Stimulated activated CD4-positive, alpha-beta T cell treated with anti-CD3 and anti-CD28 coated beads, Interleukin-2, amount 100 ng/mL, for 4 hours (primary cell): ENCODE measurements at places on chromosomes 7 and 10.
A peak's percentile ranks its signal among the peaks of the same experiment; 100 is the strongest.

DNA sequence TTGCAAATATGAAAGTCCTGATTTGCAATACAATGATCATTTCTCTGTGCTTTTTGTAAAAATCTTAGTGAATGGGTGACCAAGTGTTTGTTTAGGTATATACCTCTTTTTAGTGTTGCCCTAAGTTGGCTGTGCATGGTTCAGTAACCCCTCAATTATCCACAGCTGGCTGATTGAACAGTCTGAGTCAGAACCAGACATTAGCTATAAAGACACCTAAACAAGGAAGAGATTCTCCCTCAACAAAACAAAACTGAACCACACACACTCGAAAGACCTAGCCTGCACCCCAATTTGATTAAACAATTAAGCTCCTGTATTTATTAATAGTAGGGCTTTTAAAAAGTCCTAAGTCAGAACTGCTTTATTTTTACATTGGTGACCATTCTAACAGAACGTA, 2.8 kb downstream of the RSBN1L start:
- DNase-seq: no peak

DNA sequence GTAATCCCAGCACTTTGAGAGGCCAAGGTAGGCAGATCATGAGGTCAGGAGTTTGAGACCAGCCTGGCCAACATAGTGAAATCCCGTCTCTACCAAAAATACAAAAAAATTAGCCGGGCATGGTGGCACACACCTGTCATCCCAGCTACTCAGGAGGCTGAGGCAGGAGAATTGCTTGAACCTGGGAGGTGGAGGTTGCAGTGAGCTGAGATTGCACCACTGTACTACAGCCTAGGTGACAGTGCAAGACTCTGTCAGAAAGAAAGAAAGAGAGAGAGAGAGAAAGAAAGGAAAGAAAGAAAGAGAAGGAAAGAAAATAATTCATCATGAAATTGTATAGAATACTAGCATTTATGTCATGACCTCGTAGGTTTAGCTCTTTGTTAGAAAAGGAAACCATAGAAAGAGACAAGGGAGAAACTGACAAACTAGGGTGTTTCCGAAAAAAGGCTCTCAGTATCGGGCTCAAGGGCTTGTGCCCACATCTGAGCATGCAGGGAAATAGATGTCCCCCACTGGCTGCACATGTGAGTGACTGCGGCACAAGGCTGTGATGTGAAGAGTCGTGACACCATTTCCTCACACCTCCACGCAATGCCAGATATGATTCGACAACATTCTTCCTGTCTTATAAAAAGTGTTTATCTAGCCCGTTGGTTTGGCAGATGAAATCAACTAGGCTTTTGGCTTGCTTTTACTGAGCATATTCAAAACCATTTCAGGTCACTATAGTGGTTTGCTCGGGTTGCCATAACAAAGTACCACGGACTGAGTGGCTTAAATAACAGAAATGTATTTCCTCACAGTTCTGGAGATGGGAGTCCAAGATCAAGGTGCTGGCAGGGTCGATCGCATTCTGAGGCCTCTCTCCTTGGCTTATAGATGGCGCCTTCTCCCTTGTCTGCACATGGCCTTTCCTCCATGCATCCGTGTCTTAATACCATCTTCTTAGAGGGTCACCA, 2.0 kb downstream of the SRGN start:
- peak; percentile 61 for DNase-seq

DNA sequence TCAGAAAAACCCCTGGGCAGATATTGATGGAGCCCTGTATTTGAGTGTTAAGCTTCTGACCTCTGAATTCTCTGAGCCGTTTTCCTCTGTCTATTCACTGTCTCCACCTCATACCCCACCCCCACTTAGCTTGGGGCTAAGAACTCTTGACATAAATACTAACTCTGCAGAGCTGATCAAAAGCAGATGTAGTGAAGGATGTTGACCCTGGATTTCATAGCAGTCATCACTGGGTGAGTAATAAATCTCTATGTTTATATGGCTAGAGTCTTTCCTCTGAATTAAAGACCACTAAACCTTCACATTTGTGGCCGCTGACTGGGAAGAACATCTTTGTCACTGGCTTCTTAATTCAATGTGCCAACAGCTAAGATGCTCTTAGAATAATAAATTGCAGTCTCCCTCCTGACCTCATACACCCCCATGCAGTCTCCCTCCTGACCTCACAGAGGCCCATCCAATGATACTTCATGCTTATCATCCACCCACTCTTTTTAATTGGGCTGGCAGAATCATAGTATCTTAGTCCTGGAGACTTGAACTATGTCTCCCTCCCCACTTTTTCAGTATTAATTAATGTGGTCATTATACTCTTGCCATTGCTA, 78.0 kb upstream of the MACROH2A2 start:
- DNase-seq: no peak

DNA sequence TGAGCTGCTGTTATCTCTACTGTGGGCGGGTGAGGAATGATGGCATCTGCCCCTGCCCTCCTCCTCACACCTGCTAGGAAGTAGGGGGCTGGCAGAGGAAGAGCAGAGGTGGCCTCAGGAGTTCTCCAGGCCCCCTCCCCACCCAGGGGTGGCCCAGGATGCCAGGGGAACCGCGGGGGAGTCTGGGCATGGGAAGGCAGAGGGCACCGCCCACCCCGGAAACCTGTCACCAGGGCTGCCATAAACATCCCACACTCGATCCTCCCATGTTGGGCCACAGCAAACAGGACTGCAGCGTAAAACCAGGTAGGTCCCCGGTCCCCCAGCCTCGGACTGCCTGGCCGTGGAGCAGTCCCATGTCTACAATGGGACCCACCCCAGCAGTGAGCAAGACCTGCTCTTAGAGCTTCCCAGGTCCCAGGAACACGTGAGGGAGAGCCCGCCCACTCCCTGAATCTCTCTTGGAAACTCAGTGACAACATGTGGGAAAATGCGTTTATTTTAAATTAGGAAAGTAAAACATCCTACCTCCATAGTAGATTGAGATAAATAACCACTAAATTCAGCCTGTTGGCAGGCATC, 23.4 kb downstream of the EBF3 start:
- DNase-seq: no peak

DNA sequence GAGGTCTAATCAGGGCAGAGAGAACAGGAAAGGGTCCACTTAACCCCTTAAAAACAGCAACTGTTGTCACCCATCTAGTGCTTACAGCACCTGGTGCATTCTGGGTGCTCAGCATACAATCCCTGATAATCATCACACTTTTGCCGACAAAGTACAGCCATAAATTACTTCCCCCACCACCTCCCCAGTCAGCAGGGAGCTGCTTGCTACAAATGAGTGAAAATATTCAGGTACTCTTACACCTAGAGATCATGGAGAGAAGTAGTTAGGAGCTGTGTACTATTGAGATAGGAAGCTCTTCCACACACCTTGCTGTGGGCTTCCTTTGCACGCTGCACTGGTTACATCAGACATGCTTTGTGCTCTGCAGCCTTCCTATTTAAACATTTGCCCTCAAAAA, 723.5 kb upstream of the GALNT17 start:
- no peak for DNase-seq

DNA sequence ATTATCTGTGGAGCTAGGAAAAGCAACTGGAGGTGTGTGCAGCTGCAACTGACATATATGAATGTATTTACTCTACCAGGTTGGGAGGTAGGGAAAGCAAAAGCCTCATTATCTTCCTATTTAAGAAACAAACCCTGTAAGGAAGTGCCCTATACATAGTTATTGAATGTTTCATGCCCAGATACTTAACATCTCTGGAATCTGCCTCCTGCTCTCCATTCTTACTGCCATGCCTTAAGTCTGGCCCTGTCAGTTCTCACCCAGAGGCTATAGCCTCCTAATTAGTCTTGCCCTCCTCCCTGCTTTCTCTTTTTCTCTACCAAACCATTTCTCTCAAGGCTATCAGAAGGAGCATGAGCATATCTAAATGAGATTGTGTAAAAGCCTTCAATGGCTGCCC, 542.6 kb upstream of the LRRN3 start:
- no peak for DNase-seq
